Activated CD4-positive, alpha-beta memory T cell treated with anti-CD3 and anti-CD28 coated beads, Interleukin-2, amount 10 ng/mL, durations not matched to agents 7 days and 5 days (primary cell): ENCODE measurements at places on chromosomes 6 and 20. TPM values are rescaled to one million over a fixed set of nuclear protein-coding genes. Genes with fewer than 3 reads are reported as not detected.

The HLA-DQA1 gene
- total RNA-seq: 35.4 TPM

The HLA-DPB1 gene
- total RNA-seq: 89.8 TPM

The TGM3 gene
- total RNA-seq: not detected

The MOG gene
- not detected for total RNA-seq

The SLC17A1 gene
- not detected for total RNA-seq
